ENCODE measurements at places on chromosomes 1 and 21.

DNA sequence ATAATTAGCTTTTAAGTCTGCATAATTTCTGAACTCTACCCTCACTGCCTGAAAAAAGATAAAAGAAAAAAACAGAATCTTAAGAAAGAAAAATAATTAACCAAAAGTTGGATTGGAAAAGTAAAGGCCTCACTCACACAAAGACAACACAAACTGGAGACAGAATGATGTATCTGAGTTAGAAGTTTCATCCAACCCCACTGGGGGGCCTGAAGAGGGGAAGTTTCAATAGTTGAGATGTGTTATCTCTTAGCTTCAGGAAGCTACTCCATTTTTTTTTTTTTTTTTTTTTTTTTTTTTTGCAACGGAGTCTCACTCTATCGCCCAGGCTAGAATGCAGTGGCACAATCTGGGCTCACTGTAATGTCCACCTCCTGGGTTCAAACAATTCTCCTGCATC, 19.9 kb downstream of the SYDE2 start:
- no peak for DNase-seq

GRCh38 chr1:207894704-207895103, 16.2 kb downstream of the CD34 start:
- DNase-seq = no peak

DNA sequence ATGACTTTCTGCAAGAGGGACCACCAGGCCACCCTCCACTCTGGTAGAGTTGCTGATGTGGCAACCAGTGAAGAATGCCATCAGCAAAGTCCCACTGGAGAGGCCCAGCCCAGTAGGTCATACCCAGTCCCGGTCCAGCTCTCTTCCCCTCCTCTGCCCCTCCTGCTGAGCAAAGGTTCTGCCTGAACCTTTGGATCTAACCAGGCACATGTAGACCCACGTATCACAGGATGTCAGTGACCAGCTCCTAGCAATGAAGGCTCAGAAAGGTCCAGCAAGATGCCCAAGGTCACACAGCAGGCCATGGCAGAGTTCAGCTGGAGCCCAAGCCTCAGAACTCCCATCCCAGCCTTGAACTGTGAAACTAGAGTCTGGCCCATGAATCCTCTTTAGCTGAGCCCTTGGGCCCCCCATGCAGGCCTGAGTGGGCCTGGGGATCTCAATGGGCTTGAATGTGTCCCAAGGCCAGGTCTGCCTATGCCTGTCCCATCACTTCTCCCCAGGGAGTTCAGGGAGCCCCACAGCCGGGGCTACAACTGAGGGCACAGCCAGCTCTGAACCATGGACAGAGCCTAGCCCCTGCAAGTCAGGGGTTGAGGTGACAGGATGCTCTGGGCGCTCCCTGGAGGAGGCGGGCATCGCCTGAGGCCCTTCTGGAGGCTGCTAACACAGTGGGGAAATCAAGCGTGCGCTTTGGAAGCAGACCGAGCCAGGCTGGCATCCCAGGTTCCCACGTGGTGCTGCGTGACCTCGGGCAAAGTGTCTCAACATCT, 21.4 kb upstream of the PADI1 start:
- no peak for DNase-seq

- no peak for DNase-seq
Measured at GRCh38 chr1:32770221-32770731, 46.9 kb downstream of the YARS1 start.

- no peak for DNase-seq
Measured at GRCh38 chr1:172466795-172467407, 23.0 kb upstream of the PIGC start.

GRCh38 chr1:220884109-220884980, 5.1 kb downstream of the HLX start:
- no peak for DNase-seq

GRCh38 chr1:65971547-65971946, 178.9 kb downstream of the PDE4B start:
- DNase-seq = no peak

GRCh38 chr1:65994223-65994622, 201.5 kb downstream of the PDE4B start:
- DNase-seq = no peak

DNA sequence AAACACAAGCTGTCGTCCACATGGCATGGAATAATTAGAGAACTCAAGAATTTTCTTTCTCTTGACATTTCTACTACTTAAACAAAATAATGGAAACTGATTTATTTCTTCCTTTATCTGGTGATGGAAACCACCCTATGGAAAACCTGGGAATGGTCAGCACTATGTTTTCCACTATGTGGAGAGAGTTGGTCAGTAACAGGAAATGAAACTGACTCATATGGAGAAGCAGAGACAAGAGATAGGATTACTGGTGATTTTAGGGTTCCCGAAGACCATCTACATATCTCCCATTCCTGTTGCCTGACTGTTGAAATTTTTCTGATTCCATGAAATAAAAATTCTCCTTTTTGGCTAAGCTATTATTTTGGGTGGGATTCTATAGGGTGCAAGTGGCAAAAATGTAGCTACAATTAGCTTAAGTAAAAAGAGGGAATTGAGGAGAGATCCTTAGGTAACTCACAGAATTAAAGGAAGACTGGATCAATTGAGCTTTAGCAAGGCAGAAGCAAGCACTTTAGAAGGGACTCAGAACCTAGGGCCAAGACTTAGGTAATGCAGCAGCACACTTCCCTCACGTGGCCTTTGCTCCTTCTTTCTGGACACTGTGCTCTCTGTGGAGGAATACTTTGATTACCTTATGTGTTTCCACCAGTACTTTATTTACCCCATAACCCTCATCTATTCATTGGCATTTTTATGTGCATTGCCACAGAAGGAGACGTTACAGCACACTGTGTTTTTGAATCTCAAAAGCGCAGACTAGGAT, 89.6 kb downstream of the LEPR start:
- no peak for DNase-seq

DNA sequence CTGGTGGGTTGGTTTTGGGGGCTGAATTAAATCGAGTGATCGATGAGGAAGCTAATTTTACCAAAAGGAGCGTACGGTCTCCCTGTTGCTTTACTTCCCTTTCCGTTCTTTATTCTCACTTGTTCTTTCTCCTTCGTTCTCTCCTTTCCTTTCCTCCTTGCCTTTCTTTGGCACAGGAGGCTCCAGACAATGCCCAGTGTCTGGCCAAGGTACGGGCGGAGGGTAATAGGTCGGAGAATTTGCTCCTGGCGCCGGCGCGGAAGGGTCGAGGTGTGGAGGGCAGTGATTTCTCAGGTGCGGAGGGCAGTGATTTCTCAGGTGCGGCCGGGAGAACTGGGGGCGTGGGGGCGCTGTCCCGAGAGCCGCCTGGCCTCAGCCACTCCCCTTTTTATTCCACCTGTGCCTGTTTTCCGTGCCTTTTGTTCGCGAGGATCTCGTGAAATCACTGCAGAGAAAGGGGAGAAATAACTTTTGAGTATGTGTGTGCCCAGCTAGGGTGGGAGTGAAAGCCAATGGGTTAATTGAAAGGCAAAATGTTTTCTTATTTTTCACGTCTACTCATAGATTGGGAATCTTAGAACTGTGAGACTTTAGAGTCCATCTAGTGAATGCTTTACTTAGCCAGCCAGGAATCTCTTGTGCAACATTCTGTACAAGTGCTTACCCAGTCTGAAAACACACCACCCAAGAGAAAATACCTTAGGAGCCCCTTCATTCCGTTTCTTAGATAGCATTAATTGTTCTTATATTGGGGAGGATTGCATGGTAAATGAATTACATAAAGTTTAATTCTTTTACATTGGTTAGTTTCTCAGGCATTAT, 1.3 kb downstream of the FNBP1L start:
- DNase-seq = no peak

DNA sequence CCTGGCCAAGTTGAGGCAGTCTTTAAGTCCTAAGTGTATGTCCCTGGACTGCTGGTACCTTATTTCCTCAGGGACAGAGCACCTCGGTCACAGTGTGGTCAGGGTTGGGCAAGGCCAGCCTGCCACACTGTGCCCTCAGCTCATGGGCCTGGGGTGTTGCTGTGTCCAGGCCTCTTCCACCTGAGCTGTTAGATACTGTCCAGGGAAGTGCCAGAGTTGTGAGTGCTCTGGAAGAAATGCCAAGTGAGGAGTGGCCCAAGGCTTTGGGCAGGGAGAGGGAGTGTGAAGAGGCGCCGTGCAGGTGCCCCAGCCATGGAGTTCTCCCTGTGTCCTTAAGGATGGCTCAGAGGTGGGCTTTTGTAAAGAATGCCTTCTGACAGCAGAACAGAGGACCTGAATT, 15.3 kb downstream of the URB2 start:
- DNase-seq = no peak

- DNase-seq = no peak
Measured at GRCh38 chr1:64356636-64357256, 113.2 kb upstream of the CACHD1 start.

- no peak for DNase-seq
Measured at GRCh38 chr21:40447016-40447415, 399.9 kb downstream of the DSCAM start.

GRCh38 chr1:240415532-240415931, 196.4 kb downstream of the GREM2 start:
- DNase-seq = no peak

DNA sequence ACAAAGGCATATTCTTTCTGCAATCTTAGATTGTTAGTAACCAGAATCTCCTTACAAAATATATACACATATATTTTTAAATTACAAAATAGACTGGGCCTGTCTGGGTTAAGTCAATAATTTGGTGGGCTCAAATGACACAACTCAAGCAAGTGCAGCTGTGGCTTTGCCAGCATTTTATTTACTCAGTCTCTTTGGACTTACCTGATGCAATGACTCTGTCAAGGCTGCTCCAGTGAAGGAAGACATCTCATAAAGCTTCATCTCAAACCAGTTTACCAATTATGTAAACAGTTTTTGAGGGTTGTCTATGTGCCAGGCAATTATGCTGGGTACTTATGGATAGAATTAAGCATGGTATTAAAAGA, 22.8 kb upstream of the ABCA4 start:
- DNase-seq = no peak

GRCh38 chr21:31647650-31648049, 11.8 kb upstream of the SOD1 start:
- no peak for DNase-seq

DNA sequence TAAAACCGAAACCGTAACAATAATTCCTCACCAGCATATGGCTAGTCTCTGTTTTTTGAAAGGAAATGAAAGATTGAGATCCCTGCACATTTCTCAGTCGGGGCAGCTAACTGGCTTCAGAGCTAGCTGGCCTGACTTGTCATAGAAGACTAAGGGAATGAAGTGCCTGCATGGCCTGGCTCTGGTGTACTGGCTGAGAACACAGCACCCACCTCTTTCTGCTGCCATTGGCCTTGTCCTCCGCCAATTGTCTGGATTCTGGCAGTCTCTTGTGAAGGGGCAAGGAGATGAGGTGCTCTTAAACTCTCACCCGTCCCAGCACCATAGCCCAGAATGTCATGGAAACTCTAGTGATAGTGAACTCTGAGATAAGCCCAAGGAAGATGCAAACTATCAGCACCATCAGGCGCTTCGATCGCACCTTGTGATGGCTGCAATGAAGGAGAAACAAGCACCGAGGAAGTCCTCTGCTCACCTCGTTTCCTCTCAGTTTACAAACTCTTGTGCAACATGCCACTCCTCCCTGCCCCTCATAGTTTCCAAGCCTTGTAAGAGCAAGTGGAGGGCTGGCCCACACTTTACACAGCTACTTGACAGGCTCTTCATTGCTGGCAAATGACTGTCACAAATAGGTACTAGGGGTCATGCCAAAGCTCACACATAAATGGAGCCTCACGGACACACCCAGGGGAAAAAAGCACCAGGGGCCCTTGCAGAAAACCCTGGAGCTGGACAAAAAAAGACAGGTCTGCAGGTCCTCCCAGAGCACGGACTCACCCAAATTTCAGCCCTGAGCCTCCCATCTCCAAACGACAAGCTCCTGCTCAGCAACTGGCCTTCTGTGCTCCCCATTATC, 16.4 kb downstream of the INPP5B start:
- DNase-seq = peak; percentile 30

DNA sequence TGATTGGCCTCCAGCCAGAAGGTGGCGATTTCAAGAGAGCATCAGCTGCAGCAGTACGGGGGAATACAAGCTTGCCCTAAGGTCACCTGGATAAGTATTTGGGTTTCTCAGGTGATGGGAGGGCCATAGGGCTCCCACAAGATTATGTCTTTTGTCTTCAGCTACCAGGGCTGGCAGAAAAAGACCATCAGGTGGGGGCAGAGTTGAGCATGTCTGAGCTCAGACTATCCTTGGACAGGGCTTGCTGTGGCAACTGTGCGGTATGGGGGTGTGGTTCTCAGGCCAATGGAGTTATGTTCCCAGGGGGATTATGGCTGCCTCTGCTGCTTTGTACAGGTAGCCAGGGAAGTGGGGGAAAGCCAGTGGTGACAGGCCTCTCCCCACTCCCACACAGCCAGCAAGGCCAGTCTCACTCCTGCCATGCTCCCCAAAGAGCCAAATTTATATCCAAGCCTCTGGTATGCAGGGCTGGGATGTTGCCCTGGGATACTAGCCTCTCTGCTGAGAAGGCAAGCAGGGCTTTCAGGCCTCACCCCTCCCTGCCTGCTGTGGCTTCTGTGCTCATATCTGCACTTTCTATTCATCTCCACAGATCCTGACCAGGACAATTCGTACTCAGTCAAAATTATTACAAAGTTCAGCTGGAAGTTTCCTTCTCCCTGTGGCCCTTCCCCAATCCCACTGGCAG, 26.6 kb upstream of the CD84 start:
- DNase-seq = no peak

DNA sequence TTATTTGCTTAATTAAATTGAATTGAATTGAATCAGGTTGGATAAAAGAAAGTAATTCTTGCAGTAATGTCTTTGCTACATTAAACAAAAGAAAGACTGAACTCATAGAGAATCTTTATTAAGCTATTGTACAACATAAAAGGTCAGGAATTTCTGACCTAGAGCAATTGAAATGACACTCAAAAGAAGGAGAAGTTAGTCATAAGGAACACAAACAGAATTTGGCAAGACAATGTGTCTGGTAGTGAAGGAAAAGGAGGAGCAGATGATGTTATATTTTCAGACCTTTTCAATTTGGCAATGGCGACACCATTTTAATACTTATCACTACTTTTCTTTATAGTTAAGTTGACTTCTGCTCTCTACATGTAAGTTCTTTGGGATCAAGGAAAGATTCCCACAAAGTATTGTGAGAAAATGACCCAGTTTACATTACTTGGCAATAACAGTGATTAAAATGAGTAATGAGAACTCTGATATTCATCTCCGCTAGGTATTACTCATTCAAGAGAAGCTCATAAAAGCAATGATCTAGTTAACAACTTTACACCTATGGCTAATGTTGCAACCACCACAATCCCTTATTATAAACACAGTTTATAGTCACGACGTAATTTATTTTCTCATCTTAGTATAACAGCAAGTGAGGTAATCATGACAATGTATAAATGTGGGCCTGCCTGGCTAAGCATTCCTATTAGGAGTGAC, 14.7 kb upstream of the KRTAP21-1 start:
- DNase-seq = no peak

GRCh38 chr1:213256438-213257087, 205.5 kb downstream of the RPS6KC1 start:
- DNase-seq = no peak

DNA sequence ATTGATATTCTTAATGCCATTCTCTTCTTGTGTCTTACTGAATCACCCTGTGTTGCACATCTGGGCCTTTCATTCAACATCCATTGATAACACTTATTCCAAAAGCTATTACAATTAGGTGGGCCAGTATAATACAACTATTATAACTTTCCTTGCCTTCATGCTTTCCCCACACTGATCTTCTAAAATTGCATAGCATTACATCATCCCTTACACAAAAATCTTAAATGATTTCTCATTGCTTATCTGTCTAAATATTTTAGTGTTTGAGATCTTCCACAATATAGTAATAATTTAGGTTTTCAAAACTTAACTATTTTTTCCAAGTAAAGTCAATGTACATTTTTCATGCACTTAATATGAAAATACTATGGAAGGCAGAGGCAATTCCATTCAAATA, 1634.1 kb downstream of the PLA2G4A start:
- DNase-seq = no peak

- DNase-seq = no peak
Measured at GRCh38 chr1:77416692-77417450, 135.1 kb downstream of the AK5 start.
